ENCODE measurements at places on chromosomes 1 and 21. TPM values are rescaled to one million over a fixed set of nuclear protein-coding genes. Genes with fewer than 3 reads are reported as not detected.

DNA sequence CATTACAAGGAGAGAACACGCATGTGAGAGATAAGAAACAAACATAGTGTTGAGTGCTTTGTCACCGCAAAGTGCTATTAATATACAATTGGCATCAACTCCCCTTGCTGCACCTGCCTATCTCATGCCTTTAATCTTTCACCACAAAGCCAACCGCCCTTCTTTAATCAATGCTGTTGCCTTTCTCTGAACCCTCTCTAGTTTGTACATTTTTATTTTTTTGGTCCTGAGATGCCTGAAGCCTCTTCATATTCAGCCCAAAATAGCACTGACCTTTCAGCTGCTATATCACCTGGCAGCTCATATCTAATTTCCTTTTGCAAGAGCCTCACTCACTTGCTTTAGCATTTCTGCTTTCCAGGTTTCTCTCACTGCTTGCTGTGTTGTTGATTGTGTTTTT lies 504.7 kb downstream of the NUF2 start:
- no peak for DNase-seq

DNA sequence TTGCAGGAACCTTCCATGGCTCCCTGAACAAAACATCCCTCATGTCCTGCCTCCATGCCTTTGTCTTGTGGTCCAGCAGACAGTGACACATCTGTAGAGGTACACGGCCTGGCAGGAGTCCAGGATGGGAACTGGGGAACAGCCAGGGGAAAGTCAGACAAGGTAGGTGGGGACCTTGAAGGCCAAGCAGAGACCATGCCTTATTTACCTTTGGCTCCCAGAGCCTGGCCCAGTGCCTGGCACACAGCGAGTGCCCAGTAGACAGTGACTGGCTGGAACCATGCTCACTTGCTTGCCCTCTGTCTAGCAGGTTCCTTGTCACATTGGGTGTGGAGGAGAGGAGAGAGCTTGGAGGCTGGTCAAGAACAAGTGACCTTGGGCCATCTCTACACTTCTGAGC lies 81.0 kb downstream of the BCAR3 start:
- no peak for DNase-seq

DNA sequence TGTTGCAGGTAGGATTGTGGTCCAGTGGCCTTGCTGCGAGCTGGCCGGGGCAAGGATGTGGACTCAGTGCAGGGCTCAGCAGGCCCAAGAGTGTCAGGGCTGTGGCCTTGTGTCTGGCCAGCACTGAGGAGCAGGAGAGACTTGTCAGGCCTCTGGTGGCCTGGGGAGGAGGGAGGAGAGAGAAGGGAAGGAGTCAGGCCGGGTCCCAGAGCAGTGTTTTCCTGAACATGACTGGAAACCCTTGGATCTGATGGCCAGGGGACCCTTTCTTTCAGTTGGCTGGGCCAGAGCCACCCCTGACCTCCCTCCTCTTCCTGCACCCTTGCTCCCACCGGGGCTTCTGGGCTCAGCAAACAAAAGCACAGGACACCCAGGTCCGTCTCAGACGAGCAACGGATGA lies 5.1 kb downstream of the IBA57 start:
- DNase-seq: no peak

- no peak for DNase-seq
Observed at GRCh38 chr1:25036117-25036546, 106.1 kb upstream of the RUNX3 start.

GRCh38 chr1:7302873-7303272 lies 468.2 kb upstream of the VAMP3 start:
- no peak for DNase-seq

- peak; percentile 98 for DNase-seq
Observed at GRCh38 chr1:25695090-25695770, 78.6 kb downstream of the MAN1C1 start.

DNA sequence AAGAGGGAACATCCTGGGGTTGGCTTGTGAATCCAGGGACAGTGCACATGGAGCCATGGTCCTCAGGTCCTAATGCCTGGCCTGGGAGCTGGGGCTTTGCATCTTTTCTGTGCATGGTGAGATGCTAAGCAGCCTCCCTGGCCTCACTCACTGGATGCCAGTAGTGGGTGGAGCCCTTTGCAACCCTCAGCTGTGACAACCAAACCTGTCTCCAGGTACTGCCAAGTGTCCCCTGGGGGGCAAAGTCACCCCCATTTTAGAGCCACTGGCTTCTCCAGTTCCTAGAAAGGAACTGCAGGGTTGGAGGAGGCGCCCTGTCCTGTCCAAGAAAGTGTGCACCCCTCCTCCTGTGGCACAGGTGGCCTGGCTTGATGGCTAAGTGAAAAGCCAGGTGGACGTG lies 44.6 kb upstream of the GRIK3 start:
- DNase-seq: no peak

Gene IQGAP3
- total RNA-seq: 21.1 TPM

- no peak for DNase-seq
Observed at GRCh38 chr1:201758499-201759050, 70.4 kb upstream of the IPO9 start.

DNA sequence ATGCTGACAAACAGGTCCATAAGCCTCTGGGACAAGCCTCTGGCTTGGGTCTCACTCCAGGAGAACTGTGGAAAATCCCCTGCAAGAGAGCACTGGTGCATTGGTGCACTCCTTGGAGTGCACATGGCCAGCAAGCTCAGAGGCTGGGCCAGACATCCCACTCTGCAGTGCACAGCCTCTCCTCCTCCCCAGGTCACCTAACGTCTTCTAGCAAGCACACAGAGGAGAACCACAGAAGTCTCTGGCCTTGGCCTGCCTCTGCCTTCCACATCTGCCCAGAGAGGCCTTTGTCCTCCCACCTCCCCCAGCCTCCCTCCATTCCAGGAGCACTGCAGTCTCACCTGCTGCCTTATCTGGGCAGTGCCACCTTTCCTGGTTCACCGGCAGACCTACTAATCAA lies 4.2 kb downstream of the PGLYRP3 start:
- no peak for DNase-seq

DNA sequence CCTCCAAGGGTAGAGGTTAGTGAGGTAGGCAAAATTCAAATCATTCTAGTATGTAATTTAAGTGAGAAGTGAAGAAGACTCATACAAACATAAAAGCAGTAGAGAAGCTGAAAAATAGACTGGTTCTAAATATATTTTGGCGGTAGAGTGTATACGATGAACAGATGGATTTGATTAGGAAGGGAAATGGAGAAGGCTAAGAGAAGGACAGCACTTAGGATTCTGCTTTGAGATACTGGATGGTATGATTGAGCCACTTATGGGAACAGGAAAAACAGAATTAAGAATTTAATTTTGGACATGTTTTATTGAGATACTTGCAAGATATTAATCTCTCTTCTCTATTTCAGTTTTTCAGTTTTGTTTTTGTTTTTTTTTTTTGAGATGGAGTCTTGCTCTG lies 60.1 kb downstream of the EPB41 start:
- DNase-seq: no peak
